ENCODE measurements at places on chromosomes 12 and 14. TPM values are rescaled to one million over a fixed set of nuclear protein-coding genes. Genes with fewer than 3 reads are reported as not detected.

- no peak for DNase-seq
Measured at GRCh38 chr14:74457565-74457895, 31.5 kb upstream of the SYNDIG1L start.

DNA sequence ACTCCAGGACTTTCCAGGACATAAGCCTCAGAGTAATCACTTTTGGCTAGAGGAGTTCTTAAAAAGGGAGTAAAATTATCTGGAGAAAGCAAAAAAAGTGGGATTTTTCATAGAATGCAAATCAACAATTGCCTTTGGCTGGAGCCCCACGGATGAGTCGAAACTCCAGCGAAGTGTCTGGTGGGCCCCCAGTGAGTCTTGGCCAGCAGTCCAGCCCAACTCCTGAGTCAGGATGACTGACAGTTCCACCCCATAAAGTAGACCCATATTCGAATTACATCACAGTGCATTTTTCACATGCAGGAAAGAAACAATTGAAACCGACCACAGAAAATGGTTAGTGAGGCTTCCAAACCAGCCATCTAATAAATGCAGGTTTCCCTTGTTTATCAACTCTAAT is 265.7 kb downstream of the BCL11B start:
- DNase-seq, result no peak

DNA sequence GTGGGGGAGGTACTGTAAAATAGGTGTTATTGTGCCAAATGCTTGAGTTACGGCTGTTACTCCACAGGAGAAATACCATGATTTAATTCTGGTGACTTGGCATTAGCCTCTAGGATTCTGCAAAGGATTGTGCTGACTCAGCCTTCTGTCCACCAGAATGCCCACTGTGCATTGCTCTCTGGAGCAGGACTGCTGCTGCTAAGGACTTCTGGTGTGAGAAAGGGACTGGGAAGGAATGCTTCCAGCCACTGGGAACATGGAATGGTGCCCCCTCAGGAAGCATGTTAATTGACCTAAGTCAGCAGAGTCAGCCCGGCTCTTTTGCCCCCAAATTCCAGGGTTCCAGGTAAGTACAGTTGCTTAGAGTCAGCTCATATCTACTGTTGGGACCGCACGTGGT is 32.9 kb downstream of the ZFHX2 start:
- no peak for DNase-seq

DNA sequence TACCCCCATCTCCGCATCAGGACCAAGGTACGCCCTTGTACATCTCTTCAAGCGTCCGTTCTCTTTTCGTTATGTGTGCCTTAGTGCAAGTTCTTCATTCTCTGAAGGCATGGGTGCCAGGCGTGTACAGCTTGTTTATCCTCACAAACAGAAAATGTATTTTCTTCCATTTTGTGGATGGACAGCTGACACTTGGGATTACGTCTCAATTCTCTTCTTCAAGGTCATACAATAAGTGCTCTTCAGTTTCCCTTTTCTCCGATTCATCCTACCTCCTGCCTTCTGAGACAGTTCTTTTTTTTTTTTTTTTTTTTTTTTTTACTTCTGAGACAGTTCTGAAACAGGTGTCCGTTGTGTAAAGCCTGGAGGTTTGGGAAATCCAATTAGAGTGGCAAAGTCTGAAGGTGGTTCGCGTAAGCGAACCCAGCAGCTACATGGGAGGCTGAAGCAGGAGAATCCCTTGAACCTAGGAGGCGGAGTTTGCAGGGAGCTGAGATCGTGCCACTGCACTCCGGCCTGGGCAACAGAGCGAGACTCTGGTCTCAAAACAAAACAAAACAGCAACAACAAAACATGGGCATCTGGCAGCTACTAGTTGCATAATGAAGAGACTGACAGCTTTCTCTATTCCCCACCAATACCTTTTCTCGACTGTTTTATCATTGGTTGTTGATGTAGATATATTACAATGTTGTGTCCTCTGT is 734 bp downstream of the COX6A1 start:
- no peak for DNase-seq

GRCh38 chr14:69696204-69696527 is 70.8 kb upstream of the SRSF5 start:
- no peak for DNase-seq

DNA sequence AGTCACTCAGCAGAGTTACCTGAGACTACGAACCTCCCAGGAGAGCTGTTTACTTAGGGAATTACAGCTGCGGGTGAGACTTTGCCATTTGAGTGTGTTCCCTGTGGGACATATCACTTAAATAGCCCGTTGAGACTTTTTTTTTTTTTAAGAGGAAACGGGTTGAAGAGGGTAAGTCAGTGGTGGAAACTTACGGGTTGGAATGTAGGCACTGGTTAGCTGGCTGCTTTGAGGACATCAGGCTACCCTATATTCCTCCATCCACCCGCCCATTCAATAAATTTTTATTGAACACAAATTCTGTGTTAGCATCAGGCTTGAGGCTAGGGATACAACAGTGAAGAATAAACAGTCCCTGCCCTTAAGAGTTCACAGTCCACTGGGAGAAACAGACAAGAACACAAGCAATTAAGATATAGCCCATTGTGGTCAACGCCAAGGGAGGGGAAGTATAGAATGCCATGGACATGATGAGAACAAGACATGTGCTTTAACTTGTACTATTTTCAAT is 88.1 kb upstream of the CPSF6 start:
- DNase-seq, result no peak

DNA sequence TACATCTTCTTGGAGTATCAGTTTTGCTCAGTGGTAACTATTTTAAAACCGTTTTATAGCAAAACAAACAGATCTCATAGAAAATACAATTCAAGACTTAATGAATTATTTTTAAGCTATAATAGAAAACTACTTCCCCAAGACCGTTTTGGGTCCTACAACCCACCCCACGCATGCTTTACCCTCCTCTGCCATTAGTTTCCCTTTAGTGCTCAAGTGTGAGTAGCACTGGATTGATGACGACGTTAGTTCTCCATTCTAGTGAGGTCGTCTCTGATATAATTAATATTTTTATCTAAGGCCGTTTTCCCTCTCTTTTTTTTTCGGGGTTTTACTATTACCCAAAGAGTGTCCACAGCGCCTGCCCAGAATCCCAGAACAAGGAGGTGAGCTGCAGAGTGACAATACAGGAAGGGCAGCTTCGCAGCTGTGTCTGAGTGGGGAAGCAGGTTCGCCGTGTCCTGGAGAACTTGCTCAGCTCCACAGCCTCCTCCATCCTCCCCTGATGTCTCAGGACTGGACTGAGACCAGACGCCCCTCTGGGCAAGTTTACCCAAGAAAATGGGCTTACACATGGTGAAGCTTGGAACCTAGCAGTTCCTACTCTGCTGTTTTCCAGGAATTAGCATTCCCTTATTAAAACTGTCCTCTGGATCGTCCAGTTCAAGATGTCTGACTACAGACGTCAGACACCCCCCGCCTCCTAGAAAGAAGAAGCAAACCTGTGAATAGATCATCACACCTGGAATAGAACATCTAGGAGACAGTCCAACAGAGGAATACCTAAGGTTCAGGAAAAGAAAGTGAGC is 31.9 kb upstream of the MON2 start:
- DNase-seq, result no peak

- no peak for DNase-seq
Measured at GRCh38 chr12:46788072-46788887, 37.5 kb downstream of the SLC38A4 start.

- DNase-seq, result no peak
Measured at GRCh38 chr12:12701457-12701856, 5.5 kb upstream of the GPR19 start.

DNA sequence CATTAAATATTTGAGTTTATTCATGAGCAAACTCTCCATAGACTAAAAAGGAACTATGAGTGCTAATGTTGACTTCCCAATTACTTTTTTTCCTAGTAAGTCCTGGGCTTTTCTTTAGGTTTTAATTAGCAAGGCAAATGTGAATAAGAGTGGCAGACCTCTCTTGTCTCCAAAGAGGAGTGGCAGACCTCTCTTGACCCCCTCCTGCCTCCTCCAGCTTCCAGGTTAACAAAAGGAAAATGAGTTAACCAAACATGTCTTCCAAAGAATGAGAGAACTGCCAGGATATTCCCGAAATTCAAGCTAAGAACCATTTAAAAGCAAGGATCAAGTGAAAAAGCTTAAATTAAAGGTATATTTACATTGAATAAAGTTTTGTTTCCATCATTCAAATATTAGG is 253.2 kb downstream of the MDGA2 start:
- no peak for DNase-seq

DNA sequence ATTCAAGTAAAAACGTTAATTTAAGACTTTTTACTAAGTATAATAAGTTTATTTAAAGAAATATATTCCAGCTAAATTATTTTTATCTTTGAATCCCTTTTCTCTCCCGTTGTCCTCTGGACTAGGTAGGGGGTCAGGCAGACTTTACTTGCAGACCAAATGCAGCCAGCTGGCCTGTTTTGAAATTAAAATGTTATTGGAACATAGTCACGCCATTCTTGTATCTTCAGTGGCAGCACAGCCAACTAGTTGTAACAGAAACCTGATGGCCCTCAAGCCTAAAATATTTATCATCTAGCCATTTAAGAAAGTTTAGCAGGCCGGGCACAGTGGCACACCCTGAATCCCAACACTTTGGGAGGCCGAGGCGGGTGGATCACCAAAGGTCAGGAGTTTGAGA is 52.7 kb downstream of the BCAT1 start:
- no peak for DNase-seq

DNA sequence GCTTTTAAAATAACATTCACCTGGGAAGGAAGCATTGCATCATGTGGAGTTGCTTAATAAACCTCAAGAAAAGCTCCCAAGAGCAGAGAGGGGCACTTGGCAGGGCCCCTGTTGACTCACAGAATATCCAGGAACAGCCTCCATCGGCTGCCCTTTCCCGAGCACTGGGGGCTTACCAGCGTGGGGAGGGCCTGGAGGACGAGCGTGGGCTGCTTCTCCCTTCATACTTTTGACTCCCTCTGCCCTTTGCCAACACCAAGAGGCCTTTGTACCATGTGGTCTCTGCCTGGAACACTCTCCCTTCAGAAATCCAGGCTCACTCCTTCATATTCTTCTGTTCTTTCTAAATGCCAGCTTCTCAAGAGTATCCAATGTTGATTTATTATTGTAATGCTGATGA is 492.1 kb upstream of the TMEM132C start:
- no peak for DNase-seq

DNA sequence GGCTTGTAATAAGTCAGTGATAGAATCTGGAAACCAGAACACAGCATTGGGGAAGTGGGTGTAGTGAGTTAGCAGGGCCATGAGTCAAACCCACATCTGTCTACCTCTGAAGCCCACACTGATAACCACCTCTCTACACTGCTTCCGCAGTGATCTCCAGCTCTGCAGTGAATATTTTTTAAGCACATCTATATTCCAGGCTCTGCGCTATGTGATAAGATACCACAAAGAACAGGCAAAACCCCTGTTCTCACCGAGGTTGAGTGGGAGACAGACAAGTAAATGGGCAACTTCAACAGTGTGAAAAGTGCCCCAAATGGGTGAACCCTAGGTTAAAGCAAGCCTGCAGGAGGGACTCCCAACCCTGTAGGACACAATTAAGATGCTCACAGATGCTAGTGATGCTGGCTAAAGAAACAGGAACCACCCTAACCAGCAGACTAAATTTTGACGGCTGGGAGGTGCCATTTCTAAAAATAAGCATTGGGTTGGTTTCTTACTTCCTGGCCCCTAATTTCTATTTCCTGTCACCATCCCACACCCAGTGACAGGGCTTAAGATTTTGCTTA is 375.0 kb downstream of the DPF3 start:
- DNase-seq, result no peak

- DNase-seq, result no peak
Measured at GRCh38 chr12:31605531-31605930, 14.6 kb upstream of the DENND5B start.

SERPINA1 gene
- 10.8 TPM for total RNA-seq

AICDA gene
- total RNA-seq, result not detected

INHBE gene
- total RNA-seq, result 0.39 TPM

FGF23 gene
- not detected for total RNA-seq

GPR84 gene
- 1.2 TPM for total RNA-seq

KITLG gene
- total RNA-seq, result 18.4 TPM

ABHD4 gene
- 18.2 TPM for total RNA-seq

Data from dorsolateral prefrontal cortex (tissue), 122 donors.